ENCODE measurements at places on chromosomes 16 and 17.
A peak's percentile ranks its signal among the peaks of the same experiment; 100 is the strongest.

DNA sequence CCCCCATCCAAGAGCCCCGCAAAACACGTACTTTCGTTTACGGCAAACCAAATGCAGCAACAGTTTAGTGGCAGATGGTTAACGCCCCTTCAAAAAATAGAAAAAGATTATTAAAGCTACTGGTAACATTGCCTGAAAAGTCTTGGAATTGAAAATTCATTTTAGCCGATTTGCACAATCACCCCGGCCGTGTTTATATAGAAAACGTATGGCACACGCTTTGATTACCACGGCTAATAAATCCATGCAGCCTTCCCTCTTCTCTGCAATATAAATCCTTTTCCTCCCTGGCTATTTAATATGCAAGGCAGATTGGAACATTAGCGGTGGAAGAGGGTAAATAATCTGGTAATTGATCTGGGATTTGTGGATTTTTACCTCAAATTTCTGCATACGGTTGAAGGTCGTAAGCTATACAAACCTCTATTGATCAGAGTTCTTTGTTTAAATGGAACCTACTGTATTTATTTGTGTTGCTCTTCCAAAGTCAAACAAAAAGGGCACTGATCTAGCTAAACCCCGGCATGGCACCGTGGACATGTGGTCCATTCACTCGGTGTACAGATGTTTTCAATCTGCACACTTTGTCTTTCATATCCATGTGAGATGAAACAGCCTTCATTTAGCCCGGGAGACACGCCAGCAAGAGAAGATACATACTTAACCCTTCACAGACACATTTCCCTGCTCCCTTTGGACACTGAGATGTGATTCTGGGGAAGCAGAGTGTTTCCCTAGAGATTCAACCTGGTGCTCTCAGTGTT, 238.1 kb upstream of the MAF start:
- DNase-seq = no peak

- no peak for DNase-seq
Observed at GRCh38 chr17:76104896-76105231, 1.3 kb upstream of the EXOC7 start.

- DNase-seq = peak; percentile 46
Observed at GRCh38 chr17:78257810-78258322, 26.4 kb downstream of the TMEM235 start.

DNA sequence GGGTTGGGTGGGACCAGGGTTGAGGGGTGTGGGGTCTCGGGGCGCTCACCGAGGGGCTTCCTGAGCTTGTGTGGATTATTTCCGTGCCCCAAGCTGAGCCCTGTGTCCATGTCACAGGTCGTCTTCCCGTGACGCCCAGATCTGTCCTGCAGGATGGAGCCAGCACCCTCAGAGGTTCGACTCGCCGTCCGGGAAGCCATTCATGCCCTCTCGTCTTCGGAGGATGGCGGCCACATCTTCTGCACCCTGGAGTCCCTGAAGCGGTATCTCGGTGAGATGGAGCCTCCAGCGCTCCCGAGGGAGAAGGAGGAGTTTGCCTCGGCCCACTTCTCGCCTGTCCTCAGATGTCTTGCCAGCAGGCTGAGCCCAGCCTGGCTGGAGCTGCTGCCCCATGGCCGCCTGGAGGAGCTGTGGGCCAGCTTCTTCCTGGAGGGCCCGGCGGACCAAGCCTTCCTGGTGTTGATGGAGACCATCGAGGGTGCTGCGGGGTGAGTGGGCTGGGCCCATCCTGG, 1.0 kb downstream of the TELO2 start:
- DNase-seq = no peak

DNA sequence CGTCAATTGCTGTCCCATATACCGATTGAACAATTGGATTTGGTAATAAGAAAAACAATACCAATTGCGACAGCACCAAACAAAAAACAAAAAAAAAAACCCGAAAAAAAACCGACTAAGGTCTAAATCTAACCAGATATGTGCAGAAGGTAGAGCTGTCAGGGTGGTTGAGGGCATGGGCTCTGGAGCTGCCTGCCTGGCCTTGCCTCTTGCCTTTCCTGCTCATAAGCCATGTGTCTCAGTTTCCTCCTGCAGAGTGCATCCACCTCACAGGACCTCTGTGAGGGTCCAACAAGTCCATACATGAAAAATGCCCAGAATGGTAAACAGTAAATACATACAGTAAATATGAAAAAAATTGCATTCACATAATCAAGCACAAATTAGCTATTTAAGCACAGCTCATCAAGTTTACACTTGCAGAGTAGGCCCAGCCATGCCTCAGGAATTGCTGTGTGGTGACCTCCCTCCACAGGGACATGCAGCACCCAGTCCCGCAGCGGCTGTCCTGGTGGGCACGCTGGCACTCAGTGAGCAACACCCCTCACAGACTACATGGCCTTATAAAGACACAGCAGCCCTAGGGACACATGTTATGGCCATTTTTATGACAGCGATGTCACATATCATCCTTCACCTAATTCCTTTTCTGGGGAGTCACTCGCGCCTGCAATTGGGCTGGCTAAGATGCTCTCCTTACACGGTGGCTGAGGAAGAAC, 17.9 kb downstream of the TBC1D28 start:
- DNase-seq = no peak

- no peak for DNase-seq
Observed at GRCh38 chr16:88376835-88377726, 5.7 kb upstream of the ZNF469 start.

GRCh38 chr16:56506941-56507340, 12.9 kb downstream of the BBS2 start:
- no peak for DNase-seq

- DNase-seq = no peak
Observed at GRCh38 chr16:65875381-65876055, 491.0 kb upstream of the CDH5 start.

DNA sequence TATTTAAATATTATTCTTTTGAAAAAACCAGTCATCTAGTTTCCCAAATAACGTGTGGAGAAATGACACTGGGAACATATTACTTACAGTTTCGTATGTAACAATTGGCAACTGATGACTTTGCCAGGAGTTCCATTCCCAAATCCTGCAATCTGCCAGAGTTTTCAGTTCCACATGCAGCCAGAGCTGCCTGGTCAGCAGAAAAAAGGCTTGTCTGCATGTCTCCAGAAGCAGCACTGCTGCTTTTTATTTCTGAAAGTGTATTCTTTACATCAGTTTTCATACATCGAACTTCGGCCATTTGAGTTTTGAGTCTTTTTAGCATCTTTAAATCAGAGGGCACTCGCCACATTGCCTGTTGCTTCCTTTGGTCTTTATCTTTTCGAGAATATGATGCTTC, 78.4 kb downstream of the TRIM37 start:
- DNase-seq = no peak

- DNase-seq = peak; percentile 92
Observed at GRCh38 chr17:2399572-2400473, 1.0 kb downstream of the MNT start.

DNA sequence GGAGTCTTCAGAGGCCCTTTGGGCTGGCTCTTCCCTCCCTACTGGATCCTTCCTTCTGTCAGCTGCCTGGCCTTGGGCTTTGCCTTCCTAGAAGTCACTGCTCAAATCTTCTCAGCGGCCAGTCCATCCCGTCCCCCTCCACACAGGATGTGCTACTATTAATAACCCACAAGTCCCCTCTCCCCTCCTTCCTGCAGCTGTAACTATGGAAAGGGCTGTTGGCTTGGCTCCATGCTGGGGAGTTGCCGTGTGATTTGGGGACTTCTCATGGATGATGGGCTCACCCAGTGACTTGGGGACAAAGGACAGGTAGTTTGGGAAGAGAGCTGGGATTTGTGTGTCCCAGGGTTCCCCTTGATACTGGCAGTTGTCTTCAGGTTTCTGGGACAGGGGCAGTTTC, 19.4 kb downstream of the TMEM94 start:
- DNase-seq = no peak

DNA sequence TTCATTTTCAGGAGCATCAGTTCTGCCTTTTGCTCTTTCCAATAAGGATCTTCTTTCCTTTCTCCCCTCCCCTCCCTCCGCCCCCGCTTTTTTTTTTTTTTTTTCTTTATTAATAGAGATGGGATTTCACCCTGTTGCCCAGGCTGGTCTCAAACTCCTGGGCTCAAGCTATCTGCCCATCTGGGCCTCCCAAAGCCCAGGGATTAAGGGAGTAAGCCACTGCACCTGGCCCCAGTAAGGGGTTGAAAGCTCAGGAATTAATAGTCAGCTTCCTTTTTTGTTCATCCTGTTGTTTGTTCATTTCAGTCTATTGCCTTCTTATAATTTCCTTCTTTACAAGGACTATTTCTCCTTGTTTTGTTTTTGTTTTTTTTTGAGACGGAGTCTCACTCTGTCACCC, 7.9 kb upstream of the C17orf58 start:
- DNase-seq = no peak

- peak; percentile 80 for DNase-seq
Observed at GRCh38 chr17:76868176-76868668, at the start of gene MGAT5B. TSS of gene MGAT5B (plus strand) at chr17:76868404. CDS start at chr17:76869030, 626 bp downstream.

- no peak for DNase-seq
Observed at GRCh38 chr17:68089881-68090280, 54.3 kb downstream of the KPNA2 start.

DNA sequence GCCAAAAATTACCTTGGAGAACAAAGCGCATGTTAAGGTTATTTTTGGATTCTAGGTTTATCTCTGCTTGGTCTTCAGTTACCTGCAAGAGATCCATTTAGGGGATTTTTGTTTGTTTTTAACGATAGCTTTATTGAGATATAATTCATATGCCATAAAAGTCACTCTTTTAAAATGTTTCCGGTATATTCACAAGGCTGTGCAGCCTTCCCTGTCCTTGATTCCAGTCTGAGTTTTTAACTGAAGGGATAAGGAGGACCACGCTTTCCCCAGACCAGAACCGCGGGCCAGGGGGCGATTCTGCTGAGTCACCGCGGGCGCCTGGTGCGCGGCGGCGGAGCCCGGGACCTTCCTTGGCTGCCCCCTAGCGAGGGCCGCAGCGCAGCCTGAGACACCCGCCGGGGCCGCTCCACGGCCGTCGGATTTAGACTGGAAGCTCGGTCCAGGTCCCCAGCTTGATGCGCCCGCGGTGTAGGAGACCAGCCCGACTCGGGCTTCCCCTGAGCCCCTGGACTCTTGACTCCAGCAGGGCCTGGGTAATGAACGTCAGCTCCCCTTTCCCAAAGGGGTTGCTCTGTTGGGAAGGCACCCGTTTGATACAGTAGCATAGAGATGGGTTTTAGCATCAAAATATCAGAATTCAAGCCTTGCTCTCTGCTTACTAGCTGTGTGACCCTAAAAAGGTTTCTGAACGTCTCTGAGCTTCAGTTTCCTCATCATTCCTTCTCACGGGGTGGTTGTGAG, 50.0 kb upstream of the STH start:
- peak; percentile 50 for DNase-seq
